Heart left ventricle (tissue), 16 donors: ENCODE measurements at places on chromosomes 16 and 17. TPM values are rescaled to one million over a fixed set of nuclear protein-coding genes. Genes with fewer than 3 reads are reported as not detected.
A peak's percentile ranks its signal among the peaks of the same experiment; 100 is the strongest.

DNA sequence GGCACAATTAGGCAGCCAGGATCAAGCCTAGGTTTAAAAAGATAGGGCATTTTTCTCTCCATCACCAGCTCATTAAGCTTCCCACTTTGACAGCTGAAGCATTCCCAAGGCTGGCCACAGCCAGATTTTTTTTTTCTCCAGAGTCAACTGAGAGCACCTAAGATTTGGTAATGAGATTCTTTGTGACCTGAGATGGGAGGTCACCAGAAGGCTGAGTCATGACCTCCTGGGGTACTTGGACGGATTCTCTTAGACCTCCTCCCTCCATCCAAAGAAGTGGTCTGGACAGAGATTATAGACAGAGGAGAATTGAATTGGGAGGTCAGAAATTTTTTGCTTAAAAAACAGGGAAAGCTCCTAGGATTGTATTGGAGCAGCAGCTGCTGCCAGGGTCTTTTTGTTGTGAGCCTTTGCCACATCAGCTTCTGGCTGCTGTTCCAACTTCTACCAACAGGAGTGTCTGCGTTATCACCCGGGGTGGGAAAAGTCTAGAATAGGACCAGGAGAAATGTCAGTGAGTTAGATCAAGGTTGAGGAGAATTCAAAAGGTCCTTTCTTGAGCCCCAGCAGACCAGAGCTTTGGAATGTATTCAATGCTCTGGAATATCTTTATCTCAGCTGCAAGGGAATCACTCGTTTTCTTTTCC is 221.2 kb upstream of the N4BP1 start:
- no peak for DNase-seq
- H3K27ac ChIP-seq = no peak overlapping the region
- no peaks in the 10 kb centered on the region for H3K27me3 ChIP-seq
- no peaks in the 10 kb centered on the region for H3K36me3 ChIP-seq
- no peak overlapping the region for H3K4me3 ChIP-seq

DNA sequence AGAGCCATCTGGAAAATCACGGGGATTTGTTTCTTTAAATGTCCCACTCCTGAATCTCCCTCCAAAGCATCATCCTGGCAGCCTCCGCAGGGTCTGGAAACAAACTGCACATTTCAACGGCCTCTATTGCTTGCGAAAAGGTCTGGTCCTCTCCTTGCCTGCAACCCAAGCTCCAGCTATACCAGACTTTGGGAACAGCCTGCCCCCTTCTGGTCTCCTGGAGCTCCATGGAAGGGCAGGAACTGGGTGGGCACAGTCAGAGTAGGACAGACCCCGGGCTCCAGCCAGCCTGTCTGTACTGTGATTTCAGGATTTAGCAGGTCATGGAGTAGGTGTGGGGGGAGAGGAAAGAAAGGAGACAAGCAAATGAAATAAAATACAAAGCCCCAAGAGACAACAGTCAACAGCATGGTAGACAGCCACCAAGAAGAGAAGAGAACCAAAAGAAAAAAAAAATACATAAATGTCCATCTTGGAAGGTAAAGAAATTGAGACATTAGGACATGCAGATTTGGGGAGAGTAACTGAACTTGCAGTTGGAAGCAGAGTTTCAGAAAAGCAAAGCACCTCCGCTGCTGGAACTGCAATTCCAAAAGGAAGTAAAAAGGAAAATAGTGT is 2.7 kb downstream of the XYLT1 start:
- H3K27ac ChIP-seq = no peak overlapping the region
- H3K4me3 ChIP-seq = no peak overlapping the region
- no peaks in the 10 kb centered on the region for H3K27me3 ChIP-seq
- H3K4me1 ChIP-seq = peaks cover 22% of the 10 kb centered on the region
- H3K36me3 ChIP-seq = no peaks in the 10 kb centered on the region

- H3K4me3 ChIP-seq = no peak overlapping the region
- no peak for DNase-seq
- H3K36me3 ChIP-seq = no peaks in the 10 kb centered on the region
- no peaks in the 10 kb centered on the region for H3K4me1 ChIP-seq
- no peaks in the 10 kb centered on the region for H3K27me3 ChIP-seq
Measured at GRCh38 chr17:32786169-32786568, 90.8 kb downstream of the MYO1D start.

- H3K36me3 ChIP-seq = no peaks in the 10 kb centered on the region
- H3K4me3 ChIP-seq = no peak overlapping the region
- no peaks in the 10 kb centered on the region for H3K4me1 ChIP-seq
Measured at GRCh38 chr17:55898195-55898594, 147.3 kb downstream of the PCTP start.

- H3K36me3 ChIP-seq = peaks cover 11% of the 10 kb centered on the region
- H3K27ac ChIP-seq = no peak within 1 kb of the TSS
- H3K27me3 ChIP-seq = no peaks in the 10 kb centered on the region
- DNase-seq = no peak
- H3K4me1 ChIP-seq = peaks cover 57% of the 10 kb centered on the region
- H3K4me3 ChIP-seq = peak within 1 kb of the TSS; percentile 58
Measured at GRCh38 chr17:50129728-50130558, at the start of gene SAMD14. SAMD14 (minus strand) TSS chr17:50130160; CDS start chr17:50124959, 5,201 bp downstream.

- H3K27ac ChIP-seq = peak overlapping the region; percentile 99
- H3K36me3 ChIP-seq = peaks cover 44% of the 10 kb centered on the region
- H3K4me1 ChIP-seq = peaks cover 17% of the 10 kb centered on the region
- H3K27me3 ChIP-seq = no peaks in the 10 kb centered on the region
- peak overlapping the region; percentile 98 for H3K4me3 ChIP-seq
Measured at GRCh38 chr17:4947411-4948165, 742 bp downstream of the PFN1 start.

GRCh38 chr16:70738083-70738977 is 52.5 kb upstream of the MTSS2 start:
- no peak overlapping the region for H3K4me3 ChIP-seq
- peaks cover 53% of the 10 kb centered on the region for H3K4me1 ChIP-seq
- DNase-seq = peak; percentile 84

DNA sequence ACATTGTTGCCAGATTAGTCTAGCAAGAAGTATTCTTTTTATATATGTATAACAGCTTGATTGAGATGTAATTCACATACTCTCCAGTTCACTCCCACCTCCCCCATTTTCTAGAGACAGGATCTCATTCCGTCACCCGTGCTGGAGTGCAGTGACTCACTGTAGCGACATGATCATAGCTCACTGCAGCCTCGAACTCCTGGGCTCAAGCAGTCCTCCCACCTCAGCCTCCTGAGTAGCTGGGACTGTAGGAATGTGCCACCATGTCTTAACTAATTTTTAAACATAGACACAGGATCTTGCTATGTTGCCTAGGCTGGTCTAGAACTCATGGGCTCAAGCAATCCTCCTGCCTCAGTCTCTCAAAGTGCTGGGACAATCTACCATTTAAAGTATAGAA is 3.3 kb upstream of the RSAD1 start:
- H3K36me3 ChIP-seq = no peaks in the 10 kb centered on the region
- H3K27ac ChIP-seq = no peak overlapping the region
- H3K4me3 ChIP-seq = no peak overlapping the region
- no peak for DNase-seq

DNA sequence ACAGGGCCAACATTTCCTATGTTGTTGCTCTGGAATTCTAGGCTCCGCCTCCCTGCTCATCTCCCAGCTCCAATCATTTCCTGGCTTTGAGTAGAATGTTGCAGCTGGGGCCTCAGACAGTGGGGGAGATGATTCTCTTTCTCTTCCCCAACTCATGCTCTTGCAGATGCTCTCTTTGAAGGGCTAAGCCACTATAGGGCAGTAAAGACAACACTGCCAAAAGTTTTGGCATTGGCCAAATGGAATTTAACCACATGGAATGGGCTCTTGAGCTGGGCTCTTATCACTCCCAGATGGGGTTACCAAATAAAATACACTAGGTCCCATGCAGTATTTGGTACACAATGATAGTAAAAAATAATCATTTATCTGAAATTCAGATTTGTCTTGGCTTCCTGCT is 19.6 kb upstream of the EFCAB13 start:
- H3K27ac ChIP-seq = no peak overlapping the region
- peaks cover 24% of the 10 kb centered on the region for H3K36me3 ChIP-seq
- no peaks in the 10 kb centered on the region for H3K27me3 ChIP-seq
- no peak overlapping the region for H3K4me3 ChIP-seq
- peaks cover 14% of the 10 kb centered on the region for H3K4me1 ChIP-seq

GRCh38 chr16:84423416-84423837 is 55.1 kb downstream of the ATP2C2 start:
- DNase-seq = no peak
- H3K27me3 ChIP-seq = no peaks in the 10 kb centered on the region
- no peak overlapping the region for H3K4me3 ChIP-seq

GRCh38 chr17:34579017-34579946 is at the start of gene TMEM132E:
TMEM132E (plus strand) TSS chr17:34579582; CDS start chr17:34581077, 1,495 bp downstream.
- H3K27ac ChIP-seq = no peak within 1 kb of the TSS
- H3K4me3 ChIP-seq = peak within 1 kb of the TSS; percentile 66
- H3K36me3 ChIP-seq = no peaks in the 10 kb centered on the region
- H3K4me1 ChIP-seq = peaks cover 29% of the 10 kb centered on the region

DNA sequence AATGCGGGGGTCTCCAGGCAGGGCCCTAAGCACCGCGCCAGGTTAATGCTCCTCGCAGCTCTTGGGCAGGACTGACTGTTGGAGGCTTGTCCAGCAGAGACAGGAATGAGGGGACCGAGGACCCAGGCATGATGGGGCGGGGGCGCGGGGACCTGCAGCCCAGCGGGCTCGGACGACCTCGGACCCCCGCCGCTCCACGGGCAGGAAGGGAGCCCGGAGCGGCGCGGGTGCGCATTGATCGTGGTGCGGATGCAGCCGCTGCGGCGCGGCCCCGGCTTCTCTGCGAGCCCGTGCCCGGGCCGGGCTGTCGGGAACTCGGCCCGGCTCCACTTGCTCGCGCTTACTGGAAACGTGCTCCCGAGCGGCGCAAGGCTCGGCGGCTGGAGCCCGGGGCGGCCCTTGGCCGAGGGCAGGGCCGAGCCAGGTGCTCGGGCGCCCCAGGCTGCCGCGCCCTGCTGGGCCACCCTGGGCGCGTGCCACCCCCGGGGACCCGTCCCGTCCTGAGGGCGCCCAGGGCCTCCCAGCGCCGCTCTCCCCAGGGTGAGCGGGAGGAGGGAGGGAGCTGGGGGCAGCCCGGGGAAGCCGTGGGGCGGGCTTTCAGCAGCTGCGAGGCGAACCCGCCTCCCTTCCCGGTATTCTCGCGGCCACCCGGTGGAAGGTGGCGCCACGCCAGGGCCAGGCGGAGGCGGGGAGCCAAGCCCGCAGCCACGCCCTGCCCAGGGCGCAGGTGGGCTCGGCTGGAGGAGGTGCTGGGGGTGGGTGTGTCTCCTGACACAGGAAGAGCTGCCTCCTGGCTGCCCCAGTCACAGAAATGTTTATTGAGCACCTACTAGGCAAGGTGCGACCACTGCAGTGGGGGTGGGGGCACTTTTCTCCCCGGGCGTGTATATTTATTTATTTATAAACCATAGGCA is 45.9 kb downstream of the SOCS3 start:
- DNase-seq = peak; percentile 76
- H3K36me3 ChIP-seq = no peaks in the 10 kb centered on the region
- peak overlapping the region; percentile 77 for H3K27ac ChIP-seq
- no peaks in the 10 kb centered on the region for H3K27me3 ChIP-seq
- peak overlapping the region; percentile 63 for H3K4me3 ChIP-seq

DNA sequence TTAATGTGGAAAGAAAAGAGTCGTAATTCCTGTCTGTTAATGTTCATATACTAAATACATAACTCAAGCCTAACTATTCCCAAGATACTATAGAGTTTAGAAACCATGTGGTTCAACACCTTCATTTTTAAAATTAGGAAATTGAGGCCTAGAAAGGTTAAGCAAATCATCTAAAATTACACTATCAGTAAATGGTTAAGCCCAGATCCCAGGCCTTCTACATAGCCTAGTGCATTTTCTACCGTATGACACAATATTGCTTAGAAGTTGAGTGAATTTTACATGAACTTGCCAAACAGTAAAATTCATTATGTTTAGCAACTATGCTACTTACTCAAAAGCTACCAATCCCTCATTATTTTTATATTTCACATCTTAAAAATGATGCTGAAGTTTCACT is 6.8 kb downstream of the NACA2 start:
- H3K36me3 ChIP-seq = no peaks in the 10 kb centered on the region
- DNase-seq = no peak
- H3K4me1 ChIP-seq = no peaks in the 10 kb centered on the region
- H3K27ac ChIP-seq = no peak overlapping the region

DNA sequence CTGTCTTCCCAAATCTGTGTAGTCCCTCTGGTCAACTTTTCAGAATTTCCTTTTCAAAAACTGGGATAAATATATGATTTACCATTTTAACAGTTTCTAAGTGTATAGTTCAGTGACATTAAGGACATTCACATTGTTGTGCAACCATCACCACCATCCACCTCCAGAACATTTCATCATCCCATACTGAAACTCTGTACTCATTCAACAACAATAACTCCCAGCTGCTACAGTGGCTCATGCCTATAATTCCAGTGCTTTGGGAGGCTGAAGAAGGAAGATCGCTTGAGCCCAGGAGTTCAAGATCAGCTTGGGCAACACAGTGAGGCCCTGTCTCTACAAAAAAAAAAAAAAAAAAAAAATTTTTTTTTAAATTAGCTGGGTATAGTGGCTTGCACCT is 131.0 kb downstream of the AATF start:
- no peak overlapping the region for H3K27ac ChIP-seq
- no peak overlapping the region for H3K4me3 ChIP-seq
- H3K27me3 ChIP-seq = no peaks in the 10 kb centered on the region
- no peaks in the 10 kb centered on the region for H3K36me3 ChIP-seq

DNA sequence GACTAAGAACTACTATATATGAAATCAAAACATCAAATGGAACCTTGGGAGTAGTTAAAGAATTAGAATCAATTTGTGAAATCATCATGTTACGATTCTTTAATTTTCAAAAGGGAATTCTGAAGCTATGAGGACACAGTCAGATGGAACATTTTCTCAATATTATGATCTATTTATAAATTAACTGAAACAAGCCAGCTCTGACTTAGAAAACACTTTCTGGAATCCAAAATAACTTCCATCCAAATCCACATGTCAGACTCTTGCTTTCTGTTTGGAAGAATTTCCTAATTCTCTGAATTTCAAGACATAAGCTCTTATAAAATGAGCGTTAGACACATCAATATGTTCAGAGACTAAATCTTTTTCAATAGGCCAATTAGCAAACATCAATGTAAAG is 737.7 kb upstream of the SOX9 start:
- H3K36me3 ChIP-seq = no peaks in the 10 kb centered on the region
- no peak overlapping the region for H3K4me3 ChIP-seq
- no peak for DNase-seq
- no peaks in the 10 kb centered on the region for H3K4me1 ChIP-seq

- peaks cover 49% of the 10 kb centered on the region for H3K4me1 ChIP-seq
- peak overlapping the region; percentile 66 for H3K27ac ChIP-seq
- no peak for DNase-seq
- H3K4me3 ChIP-seq = no peak overlapping the region
- H3K36me3 ChIP-seq = no peaks in the 10 kb centered on the region
- H3K27me3 ChIP-seq = no peaks in the 10 kb centered on the region
Measured at GRCh38 chr17:29732613-29733012, 109.9 kb upstream of the CORO6 start.

AANAT gene
- total RNA-seq = not detected

SCNN1B gene
- not detected for total RNA-seq

NXPH3 gene
- 6.2 TPM for total RNA-seq

HOXB1 gene
- total RNA-seq = not detected

ARHGAP44 gene
- total RNA-seq = 7.4 TPM

SLC39A11 gene
- 8.4 TPM for total RNA-seq

SSH2 gene
- total RNA-seq = 41.3 TPM
